ENCODE measurements at places on chromosomes 2 and 18.
A peak's percentile ranks its signal among the peaks of the same experiment; 100 is the strongest.

- no peak for DNase-seq
These were observed 245.4 kb downstream of the NAPG start for GRCh38 chr18:10771053-10771709.

GRCh38 chr2:38105922-38106321, 30.0 kb upstream of the CYP1B1 start:
- DNase-seq, result no peak

- no peak for DNase-seq
These were observed 10.6 kb downstream of the MYO1B start for GRCh38 chr2:191255756-191256312.

GRCh38 chr2:218418717-218419458, at the start of gene VIL1:
VIL1 (plus strand) TSS chr2:218419123; CDS start chr2:218423779, 4,656 bp downstream.
- no peak for DNase-seq

DNA sequence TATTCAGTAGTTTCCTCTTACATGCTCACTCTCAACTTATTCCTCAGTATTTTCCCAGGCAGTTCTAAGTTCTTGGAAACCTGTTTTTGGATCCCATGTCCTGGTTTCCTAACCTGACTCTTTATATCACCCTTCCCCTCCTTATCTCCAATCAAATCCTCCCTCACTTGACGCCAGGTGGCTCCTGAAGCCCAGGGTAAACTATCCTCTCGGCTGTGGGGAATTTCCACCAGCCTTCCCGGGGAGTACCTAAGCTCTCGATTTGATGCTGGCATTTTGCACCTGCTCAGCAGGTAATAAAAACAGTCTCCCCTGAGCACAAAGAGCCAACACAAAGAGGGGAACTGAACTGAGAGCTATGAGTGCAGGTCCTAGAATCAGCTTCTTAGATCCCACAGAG, 538.0 kb downstream of the SLC4A3 start:
- DNase-seq, result no peak

DNA sequence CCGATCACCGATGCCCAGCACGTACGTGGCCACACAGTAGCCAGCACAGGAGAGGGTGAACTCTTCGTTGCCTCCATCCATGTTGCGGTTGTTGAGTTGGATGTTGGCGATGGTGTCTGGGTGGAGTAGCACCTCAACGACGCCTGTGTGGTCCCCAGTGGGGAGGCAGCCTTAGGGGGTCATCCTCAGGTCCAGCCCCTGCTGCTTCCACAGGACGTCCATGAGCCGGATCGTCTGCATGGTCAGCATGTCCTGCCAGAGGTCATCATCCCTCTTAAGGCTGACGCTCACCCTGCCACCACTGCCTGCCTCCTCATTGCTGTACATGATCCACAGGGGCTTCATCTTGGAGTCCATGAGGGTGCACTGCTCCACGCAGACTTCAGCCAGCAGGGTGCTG, 369.3 kb downstream of the CMPK2 start:
- no peak for DNase-seq

DNA sequence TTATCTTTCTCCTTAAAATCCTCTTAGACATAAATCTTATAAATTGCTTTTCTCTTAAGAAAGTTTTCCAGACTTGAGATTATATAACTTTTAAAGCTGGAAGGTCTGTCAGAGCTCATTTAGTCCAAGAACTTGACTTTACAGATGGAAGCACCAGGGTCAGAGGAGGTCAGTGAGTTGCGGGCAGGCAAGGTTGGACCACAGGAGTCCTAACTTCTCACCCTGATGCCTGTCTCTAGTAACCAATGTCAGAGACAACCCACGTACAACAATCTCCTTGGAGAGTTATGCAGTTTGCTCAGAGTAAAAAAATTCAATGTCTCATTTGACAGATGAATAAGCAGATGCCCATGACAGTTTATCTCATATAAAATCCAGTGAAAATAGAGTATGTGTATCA, 203.9 kb downstream of the DLGAP1 start:
- no peak for DNase-seq

GRCh38 chr2:26456440-26457250, 21.3 kb downstream of the OTOF start:
- no peak for DNase-seq

- peak; percentile 33 for DNase-seq
These were observed 12.7 kb downstream of the GCKR start for GRCh38 chr2:27509326-27509725.

GRCh38 chr2:202122163-202122540, 49.1 kb downstream of the KIAA2012 start:
- DNase-seq, result no peak

- DNase-seq, result no peak
These were observed 82.6 kb upstream of the ODC1 start for GRCh38 chr2:10530607-10531239.

GRCh38 chr18:57806978-57807285, 3.8 kb upstream of the ATP8B1 start:
- DNase-seq, result no peak

DNA sequence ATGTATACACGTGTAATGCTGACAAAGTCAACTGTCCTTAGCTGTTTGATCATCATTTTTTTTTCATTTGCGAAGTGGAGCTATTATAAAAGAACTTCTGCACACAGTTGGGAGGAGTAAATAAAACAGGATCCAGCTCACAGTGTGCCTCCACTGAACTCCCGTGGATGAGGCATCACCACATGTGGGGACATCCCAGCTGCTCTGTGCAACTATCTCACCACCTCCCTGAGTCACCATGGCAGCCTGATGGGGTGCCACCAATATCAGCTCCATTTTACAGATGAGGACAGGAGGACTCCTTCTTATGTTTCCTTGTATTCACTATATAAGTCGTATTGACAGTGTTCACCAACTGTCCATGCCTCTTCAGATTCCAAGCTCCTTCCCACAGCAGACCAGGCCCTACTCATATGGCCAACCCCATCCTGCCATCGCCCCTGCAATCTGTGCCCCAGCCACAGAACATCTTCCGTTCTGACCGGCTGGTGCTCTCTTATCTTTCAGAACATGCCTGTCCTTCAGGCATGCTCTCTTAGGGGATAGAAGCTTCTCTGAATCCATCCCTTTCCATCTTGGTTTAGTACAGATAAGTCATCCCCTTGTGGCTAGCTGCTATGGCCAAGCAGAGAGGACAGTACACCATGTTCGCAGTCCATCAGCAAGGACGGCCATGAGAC, 288.1 kb downstream of the RNF144A start:
- no peak for DNase-seq

DNA sequence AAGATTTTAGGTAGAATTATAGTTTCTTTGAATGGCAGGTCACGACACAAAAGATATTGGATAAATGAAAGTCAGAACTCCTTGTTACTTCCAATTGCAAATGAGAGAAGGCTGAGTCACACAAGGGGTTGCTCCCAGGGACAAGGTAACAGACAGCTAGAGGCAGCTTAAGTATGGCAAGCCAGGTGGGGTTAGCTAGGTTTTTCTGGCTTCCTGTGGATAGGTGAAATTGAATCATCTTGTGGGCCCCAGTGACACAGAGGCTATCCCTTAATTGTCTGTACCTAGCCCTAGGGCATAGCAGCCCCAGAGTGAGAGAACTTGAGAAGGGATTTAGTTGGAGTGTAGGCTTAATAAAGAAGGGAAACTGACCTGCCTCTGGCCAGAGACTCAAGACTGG, 407.7 kb upstream of the SLC8A1 start:
- DNase-seq, result no peak

- DNase-seq, result no peak
These were observed 5.1 kb upstream of the TTR start for GRCh38 chr18:31586616-31587015.

DNA sequence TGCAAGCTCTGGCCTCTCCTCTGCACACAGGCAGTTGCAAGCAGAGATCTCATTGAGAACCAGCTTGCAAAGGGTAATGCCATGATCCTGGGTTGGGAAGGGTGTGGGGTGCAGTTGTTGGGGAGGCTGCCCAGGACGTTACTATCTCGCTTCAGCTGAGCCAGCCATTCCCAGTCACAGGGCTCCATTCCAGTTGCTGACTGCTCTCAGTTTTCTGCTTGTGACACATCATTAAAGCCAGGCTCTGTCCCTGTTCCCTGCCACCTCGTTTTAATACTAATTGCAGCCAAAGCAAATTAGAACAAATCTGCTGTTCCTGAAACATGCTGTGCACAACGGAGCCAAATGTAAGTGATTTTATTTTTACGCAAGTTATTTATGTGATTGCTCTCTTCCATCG, 62.5 kb upstream of the SMAD2 start:
- DNase-seq, result no peak

- DNase-seq, result no peak
These were observed 115.6 kb downstream of the PPP1R1C start for GRCh38 chr2:182101263-182101662.

DNA sequence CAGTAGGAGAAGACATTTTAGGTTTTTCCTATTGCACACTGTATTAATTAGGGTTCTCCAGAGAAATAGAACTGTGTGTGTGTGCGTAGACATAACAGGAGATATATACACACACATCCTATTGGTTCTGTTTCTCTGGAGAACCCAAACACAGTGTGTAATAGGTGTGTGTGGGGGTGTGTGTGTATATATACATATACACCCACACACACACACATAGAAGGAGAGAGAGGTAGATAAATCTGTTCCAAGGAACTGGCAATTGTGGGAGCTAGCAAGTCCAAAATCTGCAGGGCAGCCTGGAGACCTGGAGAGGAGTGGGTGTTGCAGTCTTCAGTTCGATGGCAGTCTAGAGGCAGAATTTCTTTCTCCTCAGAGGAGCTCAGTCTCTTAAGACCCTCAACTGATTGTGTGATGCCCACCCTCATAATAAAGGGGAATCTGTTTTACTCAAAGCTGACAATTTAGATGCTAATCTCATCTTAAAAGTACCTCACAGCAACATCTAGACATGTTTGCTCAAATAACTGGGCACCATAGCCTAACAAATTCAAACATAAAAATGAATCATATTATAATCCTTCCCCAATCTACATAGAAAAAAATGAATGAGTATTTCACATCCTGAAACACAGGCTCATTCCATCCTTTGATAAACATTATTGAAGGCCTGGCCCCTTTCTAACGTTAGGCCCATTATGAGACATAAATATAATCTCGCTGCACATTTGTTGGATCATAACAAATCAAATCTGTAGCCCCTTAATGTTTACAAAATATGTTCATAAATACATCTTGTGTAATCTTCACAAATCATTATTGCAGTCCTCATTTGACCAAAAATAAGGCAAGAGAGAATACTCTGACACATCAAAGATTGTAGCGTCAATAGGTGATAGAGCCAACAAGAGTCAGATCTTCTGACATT, 35.1 kb upstream of the RTN4 start:
- DNase-seq, result no peak

- DNase-seq, result no peak
These were observed 191.1 kb downstream of the CDH2 start for GRCh38 chr18:27985832-27986231.

- DNase-seq, result no peak
These were observed 306.2 kb downstream of the KIAA1328 start for GRCh38 chr18:37135177-37135576.

DNA sequence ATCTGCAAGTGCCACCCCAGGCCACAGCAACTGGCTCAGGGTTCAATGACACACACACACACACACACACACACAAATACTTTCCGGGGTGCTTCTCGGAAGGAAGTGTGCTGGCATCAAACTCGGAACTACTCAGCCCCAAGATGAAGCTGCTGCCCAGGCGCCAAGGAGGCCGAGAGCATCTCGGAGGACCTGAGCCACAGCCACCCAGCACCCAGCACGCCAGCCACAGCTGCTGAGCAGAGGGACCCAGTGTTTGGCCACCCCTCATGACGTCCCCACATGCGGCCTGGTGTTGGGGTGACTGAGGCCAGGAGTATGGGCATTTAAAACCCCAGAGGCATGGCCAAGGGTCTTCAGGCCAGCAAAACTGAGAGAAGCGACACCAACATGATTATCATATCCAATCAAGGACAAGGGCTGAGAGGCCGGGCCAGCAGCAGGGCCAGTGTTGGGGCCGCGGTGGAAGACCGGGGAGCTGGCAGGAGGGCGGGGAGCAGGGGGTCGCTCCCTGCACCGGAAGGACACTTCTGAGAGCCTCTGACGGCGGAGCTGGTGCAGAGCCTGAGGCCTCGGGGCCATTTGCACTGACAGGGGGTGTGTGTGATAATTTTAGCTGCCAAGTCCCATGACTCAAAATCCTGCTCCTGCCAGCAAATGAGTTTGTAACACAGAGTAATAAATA, 61.8 kb downstream of the BIN1 start:
- no peak for DNase-seq

DNA sequence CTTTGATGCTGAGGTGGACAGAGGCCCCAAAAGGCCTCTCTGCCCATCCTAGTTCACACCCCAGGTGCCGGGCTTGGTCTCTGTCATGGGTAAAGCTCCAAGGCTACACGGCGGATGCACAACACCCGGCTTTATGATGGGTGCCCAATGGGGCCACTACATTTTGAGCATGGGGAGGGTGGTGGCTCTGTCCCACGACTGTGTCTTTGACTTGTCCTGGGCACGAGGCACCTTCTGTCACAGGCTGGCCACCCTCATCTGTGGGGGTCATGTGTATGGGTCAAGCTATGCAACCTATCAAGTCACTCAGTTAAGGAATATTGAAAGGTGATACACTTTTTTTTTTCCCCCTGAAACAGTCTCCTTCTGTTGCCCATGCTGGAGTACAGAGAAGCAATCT, 63.7 kb downstream of the EDAR start:
- no peak for DNase-seq

GRCh38 chr2:95004711-95005110, 20.8 kb upstream of the MAL start:
- no peak for DNase-seq

- DNase-seq, result no peak
These were observed 77.0 kb downstream of the LANCL1 start for GRCh38 chr2:210399440-210400041.

DNA sequence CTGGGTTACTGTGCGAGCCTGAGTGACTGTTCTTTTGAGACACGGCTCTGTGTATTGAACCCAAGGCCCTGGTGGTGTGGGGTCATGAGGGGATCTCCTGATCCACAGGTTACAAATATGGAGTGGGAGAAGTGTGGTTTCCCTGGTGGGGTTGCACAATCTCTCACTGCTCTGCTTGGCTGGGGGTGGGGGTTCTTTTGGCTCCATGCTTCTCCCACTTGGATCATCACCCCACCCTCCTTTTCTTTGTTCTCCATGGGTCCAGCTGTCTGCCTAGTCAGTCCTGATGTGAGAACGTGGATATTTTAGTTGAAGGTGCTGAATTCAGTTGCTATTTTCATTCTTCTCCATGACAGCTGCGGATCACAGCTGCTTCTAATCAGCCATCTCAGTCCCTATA, 37.8 kb downstream of the AGPS start:
- peak; percentile 56 for DNase-seq

DNA sequence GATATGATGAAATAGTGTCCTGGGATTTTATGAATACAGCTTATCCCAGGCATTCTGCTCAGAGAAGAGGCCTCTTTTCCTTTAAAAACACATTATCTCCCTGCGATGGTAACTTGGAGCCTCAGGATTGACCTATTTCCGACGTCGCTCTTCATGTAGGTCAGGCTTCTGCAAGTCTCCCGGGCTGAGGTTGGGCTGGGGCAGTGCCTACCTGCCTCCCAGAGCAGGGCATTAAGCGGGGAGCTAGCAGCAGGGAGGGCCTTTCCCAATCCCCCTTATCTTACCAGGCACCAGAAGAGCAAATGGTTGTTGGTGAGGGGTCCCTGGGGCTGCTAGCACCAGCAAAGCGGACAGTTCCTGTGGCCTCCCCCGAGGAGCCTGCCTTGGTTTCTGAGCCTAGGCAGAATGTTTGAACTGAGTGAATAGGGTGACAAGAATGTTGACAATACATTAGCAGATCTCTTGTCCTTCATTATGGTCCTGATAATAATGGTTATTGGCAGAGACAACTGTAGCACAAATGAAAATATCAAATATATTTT, 60.2 kb downstream of the TRPM8 start:
- DNase-seq, result no peak

Measured in skeletal muscle cell (primary cell).